Esophagus squamous epithelium (tissue), 5 donors: ENCODE measurements at places on chromosomes 7 and 10.

- DNase-seq = no peak
Measured at GRCh38 chr7:20510573-20510900, 104.9 kb upstream of the ABCB5 start.

- DNase-seq = no peak
Measured at GRCh38 chr7:22630069-22630468, 96.9 kb upstream of the IL6 start.

- DNase-seq = no peak
Measured at GRCh38 chr10:128017822-128018221, 108.4 kb downstream of the MKI67 start.

DNA sequence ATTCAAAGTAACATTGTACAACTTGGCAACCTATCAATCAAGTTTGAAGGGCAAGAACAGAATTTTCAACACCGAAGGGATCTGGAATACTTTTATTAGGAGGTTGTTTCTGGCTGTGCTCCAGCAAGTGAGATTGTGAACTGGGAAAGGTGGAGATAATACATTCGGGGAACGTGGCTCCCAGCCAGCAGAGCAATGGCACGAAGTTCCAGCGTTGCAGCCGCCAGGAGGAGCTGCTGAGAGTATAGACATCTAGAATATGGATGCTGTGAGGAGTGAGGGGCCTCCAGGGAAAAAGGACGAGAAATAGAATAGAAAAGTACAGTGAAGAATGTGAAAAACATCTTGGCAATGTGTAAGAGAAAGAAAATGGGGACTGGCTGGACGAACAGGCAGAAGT is 69.5 kb downstream of the TCERG1L start:
- no peak for DNase-seq

- DNase-seq = no peak
Measured at GRCh38 chr10:43712821-43713584, 64.3 kb upstream of the ZNF32 start.

DNA sequence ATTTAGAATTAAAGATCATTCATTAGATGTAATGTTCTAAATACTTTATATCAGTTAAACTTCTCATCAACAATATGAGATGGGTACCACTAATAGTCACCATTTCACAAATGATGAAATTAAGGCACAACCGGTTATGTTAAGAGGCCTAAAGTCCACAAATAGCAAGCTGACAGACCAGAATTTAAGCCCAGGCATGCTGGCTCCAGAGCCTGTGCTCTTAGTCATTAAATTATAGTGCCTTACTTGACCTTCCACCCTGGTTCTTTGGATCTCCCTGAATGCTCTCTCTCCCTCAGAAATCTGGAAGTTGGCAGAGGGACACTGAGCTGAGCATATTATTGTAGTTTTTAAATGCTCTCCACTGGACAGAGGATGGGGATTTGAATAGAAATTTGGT is 3.6 kb downstream of the LIPN start:
- DNase-seq = no peak

DNA sequence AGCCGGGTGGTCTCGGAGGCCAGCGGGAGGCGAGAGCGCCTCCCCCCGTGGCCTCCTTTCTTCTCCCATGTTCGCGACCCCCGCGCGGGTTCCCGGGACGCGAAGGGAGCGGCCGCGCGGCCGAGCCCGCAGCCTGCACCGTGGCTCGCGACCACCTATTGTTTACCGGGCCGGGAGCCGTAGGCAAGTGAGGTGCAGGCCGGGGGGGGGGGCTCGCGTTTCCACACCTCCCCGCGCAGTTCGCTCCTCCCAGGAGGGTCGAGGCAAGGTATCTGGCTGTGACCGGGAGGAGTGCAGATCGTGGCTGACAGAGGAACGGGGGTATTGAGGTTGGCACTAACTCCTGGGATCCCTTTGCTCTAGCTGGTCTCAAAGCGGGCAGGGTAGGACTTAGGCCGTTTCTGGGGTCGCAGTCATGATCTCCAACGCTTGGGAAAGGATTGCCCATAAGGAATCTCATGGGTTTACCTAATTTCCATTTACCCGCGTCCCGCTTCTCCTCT is 734 bp downstream of the PTPN12 start:
- no peak for DNase-seq

GRCh38 chr7:27863880-27864279 is 123.9 kb downstream of the TAX1BP1 start:
- no peak for DNase-seq

DNA sequence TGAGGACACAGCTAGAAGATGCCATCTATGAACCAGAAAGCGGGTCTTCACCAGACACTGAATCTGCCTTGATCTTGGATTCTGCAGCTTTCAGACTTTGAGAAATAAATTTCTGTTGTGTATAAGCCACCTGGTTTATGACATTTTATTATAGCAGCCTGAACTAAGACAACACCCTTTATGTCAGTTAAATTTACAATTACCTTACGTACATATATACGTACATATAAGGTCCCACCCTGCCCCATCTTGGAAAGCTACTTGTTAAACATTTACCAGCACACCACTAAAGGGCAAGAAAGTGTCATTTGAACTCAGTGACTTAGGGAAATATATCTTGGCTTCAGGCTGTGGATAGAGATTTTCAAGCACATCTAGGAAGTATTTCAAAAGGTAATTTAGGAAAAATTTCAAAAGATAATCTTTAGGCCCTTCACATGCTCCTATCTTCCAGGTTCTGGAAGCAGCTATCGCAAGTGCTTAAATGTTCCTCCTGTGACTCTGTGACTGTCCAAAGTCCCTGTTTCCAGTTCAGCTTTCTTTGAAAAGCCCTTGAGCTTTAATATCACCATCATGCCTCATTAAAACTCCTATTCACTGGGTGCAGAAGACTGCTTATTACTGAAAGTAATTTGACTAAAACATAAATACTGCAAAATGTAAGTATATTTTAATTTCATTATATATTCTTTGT is 9.6 kb upstream of the SRI start:
- no peak for DNase-seq

- no peak for DNase-seq
Measured at GRCh38 chr10:30553018-30553625, 76.4 kb downstream of the LYZL2 start.

GRCh38 chr10:51666456-51666855 is 32.9 kb downstream of the CSTF2T start:
- no peak for DNase-seq

DNA sequence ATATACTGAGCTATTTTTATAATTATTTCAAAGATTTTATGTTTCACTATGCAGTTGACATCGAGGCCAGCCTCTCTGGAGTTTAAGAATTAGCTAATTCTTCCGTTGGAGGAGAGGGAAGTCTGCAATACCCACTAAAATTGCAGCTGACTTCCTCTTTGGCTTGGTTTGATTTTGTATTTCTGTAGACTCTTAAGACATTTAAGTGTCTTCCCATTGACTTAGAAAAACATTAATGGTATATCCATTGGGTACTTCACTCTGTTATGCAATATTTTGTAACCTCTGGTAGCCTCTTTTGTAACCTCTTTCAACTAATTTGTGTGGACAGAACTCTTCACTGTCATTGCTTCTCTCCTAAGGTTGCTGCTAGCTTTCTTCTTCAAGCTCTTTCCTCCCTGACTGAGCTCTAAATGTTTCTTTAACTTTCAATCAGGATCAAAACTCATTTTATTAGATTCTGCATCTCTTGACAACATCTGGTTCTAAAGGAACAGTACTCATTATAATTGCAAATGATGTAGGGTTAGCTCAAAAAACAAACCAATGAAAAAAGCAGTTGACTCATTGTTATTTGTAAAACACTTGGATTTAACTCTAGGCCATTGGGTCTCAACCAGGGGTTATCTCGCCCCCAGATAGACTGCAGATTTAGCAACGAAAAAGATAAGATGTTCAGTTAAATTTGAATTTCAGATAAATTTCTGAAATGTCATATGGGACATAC is 1.7 kb upstream of the ANKRD22 start:
- DNase-seq = no peak

- DNase-seq = no peak
Measured at GRCh38 chr7:124930173-124930623, 573 bp upstream of the POT1 start.

DNA sequence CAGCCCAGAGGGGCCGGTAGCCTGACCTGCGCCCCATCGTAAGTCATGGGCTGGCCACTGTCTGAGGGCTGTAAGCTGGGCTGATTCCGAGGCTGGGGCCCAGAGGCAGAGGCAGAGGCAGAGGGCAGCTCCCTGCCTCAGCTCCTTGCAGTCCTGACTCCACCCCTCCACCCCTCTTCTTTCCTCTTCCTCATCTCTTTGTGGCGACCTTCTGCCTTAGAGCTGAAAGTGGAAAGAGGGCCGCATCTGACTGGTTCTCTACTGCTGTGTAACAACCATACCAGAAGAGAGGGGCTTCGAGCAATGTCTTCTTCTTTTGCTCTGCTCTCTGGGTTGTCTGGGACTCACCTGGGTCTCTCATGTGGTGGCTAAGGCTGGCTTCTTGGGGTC is 179.1 kb downstream of the RPS24 start:
- DNase-seq = no peak

DNA sequence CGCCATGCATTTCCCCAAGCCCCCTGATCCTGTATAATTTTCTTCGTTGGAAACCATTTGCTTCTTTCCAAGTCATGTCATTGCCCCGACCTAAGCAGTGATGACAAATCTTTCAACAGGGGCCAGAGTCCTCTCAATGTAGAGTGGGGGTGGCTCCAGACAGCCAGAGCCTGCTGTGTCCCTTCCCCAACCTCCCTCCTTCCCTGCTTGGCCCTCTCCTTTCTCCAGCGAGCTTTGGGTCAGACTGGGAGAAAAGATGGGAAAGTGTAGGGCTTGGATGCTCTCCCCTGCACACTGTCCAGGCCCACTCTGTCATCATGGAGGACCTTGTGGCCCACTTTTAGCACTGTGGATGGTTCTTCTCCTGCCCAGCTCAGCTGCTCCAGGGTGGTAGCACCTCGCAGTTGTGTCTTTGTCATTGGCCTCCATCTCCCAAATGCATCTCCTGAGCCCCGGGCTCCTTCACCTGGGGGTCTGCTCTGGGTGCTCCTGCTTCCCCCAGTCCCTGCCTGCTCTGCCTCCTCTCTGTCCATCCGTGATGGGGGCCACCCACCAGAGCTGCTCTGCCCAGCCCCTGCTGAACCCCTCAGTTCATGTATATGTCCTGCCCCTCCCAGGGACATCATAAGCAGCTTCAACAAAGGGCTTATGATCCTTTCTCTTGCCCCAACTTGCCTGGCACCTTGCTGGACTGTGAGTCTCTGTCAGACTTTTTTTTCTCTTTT is 37.5 kb downstream of the BTBD16 start:
- no peak for DNase-seq

DNA sequence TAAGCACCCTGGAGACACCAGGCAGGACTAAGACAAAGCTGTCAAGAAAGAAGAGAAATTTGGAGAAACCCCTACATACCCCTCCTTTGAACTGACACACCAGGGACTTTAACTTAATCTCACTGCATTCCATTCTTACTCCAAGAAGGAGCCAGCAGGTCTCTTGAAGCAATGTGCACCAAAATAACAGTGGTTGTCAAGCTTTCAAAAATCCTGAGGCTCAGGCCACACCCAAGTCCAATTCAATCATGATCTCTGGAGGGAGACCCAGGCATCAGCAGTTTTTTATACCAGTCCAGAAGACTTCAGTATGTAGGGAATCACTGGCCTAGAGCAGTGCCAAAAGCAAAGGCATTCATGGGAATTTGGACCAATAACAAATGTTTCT is 6.8 kb downstream of the SLC25A13 start:
- no peak for DNase-seq
